ENCODE measurements at places on chromosomes 6 and 20. TPM values are rescaled to one million over a fixed set of nuclear protein-coding genes. Genes with fewer than 3 reads are reported as not detected.
A peak's percentile ranks its signal among the peaks of the same experiment; 100 is the strongest.

GRCh38 chr6:147063469-147064031 lies 140.7 kb upstream of the STXBP5 start:
- DNase-seq = no peak

DNA sequence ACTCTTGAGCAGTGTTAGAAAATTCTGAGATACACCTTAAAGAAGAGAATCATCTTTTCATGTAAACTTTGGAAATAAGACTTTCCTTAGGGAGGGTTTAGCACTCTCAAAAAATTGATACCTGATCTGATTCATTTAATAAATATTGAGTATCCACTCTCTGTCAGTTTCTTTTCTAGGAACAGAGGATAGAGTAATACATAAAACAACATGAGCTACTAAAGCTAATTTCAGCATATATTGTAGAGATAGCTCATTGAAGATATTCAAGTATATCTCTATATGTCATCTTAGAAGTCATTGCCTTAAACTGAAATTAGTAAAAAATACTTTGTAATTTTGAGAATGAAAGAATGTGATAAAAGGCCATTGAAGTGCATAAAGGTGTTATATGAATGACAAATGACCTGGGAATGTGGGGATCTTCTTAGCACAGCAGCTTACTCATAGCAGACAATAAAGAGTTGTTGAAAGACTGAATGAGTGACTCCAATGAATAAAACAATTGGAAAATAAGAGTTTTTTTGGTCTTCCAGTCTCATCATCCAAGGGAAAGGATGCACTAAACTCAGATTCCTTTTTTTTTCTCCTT lies 29.2 kb downstream of the RHAG start:
- DNase-seq = no peak

DNA sequence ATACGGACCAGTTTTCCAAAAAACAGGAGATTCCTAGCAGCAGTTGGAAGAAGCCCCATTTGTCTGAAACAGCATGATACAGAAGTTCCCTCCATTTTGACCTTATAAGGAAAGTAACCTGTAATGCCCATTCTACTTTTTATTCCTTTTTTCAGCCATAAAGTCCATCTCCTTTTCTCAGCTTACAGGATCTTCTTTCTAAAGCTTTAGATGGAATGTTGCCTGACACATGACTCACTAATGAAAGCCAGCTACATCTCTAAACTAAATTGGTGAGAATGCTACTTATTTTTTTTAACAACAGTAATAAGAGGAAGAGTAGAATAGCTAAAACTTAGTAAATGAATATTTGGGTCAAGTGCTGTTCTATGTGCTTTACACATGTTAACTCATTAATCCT lies 234.1 kb downstream of the CDH26 start:
- DNase-seq = no peak

GRCh38 chr6:6648692-6649343 lies 60.3 kb downstream of the LY86 start:
- DNase-seq = no peak

DNA sequence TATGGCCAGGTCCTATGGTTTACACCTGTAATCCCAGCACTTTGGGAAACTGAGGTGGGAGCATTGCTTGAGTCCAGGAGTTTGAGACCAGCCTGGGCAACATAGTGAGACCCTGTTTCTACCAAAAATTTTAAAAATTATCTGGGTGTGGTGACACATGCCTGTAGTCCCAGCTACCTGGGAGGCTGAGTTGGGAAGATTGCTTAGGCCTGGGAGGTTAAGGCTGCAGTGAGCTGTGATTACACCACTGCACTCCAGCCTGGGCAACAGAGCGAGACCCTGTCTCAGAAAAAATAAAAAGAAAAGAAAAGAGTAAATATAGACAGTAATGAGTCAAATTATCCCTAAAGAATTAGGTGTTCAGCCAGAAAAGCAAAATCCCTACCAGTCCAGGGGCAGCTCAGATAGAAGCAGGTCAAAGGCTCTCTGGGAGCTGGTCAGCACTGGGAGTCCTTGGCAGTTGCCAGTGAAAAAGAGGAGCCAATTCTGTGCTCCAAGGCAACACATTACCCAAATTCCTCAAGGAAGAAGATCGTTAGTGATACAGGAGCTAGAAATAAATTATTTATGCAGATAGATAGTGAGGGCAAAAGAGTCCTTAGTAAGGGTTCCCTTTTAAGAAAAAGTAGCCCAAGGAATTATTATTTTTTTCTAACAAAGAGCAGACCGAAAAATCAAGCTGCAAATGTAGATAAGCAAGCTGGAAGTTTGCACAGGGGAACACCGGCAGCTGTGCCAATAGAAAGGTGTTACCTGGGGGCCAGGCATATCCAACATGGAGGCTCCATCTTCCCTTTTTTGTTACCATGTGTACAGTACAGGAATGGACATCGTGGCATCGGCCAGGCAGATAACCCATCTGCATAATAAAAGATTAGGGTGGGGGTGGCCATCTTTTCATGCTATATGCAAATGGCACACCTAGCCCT lies 31.4 kb upstream of the SEC63 start:
- no peak for DNase-seq

- DNase-seq = no peak
Measured at GRCh38 chr6:156857573-156857972, 80.4 kb downstream of the ARID1B start.

- no peak for DNase-seq
Measured at GRCh38 chr6:44666324-44666723, 278.8 kb downstream of the CDC5L start.

GRCh38 chr20:47358672-47359529 lies 2.4 kb upstream of the ZMYND8 start:
- peak; percentile 88 for DNase-seq

DNA sequence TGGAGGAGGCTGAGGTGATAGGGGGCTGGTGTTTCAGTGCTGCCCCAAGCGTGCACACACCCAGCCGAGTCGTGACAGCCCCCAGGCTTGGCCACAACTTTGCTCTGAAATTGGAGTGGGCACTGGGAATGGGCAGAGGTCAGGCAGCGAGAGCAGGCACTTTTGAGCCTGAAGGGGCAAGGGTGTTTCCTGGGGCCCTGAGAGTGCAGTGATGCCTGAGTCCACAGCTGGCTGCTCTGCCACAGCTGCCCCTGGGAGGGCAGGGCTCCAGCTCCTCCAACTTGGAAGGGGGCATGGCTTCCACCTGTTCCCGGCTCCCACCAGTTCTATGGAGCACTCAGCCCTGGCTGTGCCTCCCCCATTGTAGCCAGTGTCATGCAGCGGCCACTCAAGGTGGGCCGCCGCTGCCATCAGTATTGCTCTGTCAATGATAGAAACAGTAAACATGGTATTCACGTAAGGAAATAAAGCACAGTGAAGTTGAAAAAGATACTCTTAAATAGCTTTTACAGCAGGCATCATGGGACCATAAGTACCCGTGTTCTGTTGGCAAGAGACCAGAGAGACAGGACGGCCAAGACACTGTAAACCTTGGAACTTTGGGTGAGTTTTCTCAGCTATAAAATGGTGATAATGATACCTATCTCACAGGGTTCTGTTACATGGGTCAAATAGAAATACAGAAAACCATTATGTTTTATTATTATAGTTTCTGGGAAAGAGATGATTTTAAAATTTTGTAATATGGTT lies 108.9 kb downstream of the THEMIS start:
- DNase-seq = no peak

Gene GZF1
- 24.5 TPM for total RNA-seq

Gene SLC22A23
- total RNA-seq = 12.6 TPM

Gene MAN1A1
- total RNA-seq = 55.5 TPM

Gene TRDN
- 1.6 TPM for total RNA-seq

Gene ARMC12
- total RNA-seq = 1.6 TPM

Gene MCM3
- 90.4 TPM for total RNA-seq

Gene XKR7
- not detected for total RNA-seq

Gene NUP43
- total RNA-seq = 71.2 TPM

Gene RRAGD
- total RNA-seq = 0.26 TPM
